Stimulated activated CD8-positive, alpha-beta memory T cell treated with anti-CD3 and anti-CD28 coated beads, Interleukin-15, amount 100 ng/mL, for 24 hours (primary cell): ENCODE measurements at places on chromosomes 11 and 22.
A peak's percentile ranks its signal among the peaks of the same experiment; 100 is the strongest.

DNA sequence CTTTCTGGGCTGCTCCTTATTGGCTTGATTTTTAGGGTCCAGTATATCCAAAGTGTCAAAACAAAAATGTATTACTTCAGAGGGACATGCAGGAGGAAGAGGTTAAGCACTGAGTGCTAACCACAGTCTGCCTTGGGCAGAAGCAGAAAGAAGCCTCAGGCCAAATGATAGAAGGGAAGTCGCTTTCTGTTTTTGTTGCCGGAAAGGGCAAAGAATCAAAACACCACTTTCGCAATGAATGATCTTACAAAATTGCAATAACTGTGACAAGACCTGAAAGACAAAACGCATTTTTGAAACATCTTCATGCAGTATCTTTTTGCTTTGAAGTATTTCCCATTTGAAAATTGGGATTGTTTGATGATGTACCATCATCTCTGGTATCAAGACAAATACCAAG, 70.1 kb upstream of the PICALM start:
- DNase-seq: no peak

- DNase-seq: peak; percentile 3
Observed at GRCh38 chr11:57566905-57567514, 462 bp downstream of the UBE2L6 start.

GRCh38 chr11:114261791-114262190, 34.4 kb upstream of the NNMT start:
- no peak for DNase-seq

DNA sequence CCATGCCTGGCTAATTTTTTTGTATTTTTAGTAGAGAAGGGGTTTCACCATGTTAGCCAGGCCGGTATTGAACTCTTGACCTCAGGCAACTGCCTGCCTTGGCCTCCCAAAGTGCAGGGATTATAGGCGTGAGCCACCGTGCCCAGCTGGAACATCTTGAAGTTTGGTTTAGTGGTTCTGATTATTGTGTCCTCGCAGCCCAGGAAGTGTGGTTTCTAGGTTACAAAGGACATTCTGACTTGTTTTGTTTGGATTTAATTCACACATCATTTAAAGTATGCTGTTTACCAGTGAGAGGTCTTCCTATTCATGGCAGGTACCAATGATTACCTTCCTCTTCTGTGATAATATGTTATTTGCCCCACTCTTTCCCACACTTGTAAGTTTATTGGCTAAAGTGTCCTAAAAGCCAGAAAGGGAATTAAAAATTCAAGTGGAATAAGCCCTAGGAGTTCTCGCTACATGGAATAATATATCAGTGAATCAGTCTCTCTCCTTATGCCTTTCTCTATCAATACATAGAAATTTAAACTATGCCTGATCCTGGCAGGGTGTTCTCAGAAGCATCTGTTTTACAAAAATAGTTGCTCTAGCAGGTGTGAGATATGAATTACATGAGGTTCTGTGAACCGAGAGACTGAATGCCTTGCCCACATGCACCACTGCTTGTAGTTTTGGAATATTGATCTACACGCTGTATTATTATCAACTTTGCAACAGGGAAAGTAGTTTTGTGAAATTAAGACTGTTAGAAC, 263.1 kb downstream of the DDX10 start:
- no peak for DNase-seq

DNA sequence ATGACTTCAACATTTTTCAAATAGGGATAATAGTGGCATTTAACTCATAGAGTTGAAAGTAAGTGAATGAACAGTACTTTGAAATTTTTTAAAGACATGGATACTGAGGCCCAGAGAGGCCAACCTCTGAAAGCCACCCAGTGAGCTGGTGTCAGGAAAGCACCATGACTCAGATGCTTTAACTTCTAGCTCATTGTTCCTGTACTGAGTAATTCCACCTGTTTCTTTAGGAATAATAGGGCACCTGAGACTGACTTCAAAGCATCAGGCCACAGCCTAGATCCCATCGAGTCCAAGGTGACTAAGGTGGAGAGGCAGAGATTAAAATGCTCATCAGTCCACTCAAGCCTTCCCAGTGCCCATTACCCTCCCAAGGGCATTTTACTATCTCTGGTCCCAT, 491.8 kb upstream of the TENM4 start:
- no peak for DNase-seq

DNA sequence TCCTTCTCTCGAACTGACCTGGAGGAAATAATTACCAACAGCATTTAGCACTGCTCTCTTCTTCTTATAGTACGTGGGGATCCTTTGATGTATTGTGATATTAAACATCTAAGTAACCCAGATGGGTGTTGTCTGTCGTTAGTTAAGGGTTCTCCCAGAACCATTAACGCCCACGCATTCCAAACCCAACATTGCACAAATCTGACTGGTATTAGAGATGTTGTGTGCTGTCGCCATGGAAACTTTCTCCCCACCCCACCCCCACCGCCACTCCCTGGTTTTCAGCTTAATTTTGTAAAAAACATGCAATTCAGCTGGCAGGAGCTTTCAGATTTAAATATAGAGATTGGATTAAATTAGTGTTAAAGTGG, 1495.2 kb downstream of the TBC1D22A start:
- DNase-seq: no peak

DNA sequence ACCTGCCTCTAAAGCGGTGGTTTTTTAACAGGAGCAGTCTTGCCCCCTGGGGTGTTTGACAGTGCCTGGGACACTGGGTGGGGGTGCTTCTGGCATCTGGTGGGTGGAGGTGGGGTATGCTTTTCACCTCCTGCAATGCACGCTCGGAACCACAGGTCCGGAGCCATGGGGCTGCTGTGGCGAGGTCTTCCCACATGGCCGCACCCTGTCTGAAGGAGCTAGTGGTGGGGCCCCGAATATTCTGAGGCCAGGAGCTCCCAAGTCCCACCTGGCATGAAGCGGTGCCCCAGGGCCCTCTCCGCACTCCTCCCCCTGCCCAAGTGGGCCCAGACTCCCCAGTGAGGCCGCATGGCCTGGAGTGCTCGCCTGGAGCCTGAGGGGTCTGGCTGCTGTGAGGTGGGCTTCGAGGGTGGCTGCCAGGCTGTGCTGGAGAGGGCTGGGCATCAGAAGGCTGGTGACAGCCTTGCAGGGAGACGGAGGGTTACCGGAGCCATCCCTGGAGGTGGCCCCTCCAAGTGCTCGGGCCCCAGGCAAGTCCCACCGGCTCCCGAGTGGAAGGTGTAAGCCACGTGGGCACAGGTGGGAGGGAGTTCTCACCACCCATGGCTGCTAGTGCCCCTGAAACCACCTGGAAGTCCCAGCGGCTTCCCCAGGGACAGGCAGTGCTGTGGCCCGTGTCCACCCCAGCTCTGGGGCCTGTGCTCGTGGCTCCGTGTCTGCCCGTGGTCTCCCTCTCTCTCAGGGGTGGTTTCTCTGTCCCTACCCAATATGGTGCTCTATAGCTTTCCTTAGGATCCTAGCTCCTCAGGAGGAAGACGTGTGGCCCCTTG, 15.1 kb downstream of the TBX1 start:
- DNase-seq: no peak

- no peak for DNase-seq
Observed at GRCh38 chr11:17839450-17839849, 104.9 kb downstream of the KCNC1 start.

- no peak for DNase-seq
Observed at GRCh38 chr11:2664376-2664775, 35.4 kb downstream of the KCNQ1OT1 start.

DNA sequence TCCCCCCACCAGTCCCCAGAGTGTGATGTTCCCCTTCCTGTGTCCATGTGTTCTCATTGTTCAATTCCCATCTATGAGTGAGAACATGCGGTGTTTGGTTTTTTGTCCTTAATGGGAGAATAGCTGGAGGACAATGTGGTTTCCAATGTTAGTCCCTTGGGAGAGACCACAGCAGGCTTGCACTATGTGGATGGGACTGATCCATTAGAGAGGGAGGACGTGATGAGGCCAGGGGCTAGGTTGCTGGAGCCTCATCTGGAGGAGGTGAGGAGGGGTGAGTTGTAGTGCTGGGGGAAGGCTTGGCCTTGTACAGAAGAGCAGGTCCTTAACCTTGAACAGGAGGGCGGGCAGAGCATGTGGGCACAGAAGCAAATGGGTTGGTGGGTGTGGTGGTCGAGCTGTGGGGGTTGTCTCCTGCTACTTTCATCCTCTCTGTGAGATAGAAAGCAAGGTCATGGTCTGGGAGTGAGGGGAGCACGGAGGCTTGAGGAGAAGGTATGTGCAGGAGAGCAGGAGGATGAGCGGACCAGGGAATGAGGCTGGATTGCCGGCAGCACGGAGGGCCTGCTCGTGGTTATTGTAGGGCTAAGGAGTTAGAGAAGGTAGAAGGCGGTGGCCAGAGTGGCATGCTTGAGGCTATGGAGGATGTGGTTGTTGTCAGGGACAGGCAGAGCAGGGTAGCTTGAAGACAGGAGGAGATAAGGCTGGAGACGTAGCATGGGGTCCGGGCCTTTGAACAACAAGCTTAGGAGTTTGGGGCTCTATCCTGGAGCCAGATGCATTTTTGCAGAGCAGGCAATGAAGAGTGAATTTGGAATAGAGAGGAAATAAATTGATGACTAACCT, 11.2 kb upstream of the SREBF2 start:
- DNase-seq: no peak

DNA sequence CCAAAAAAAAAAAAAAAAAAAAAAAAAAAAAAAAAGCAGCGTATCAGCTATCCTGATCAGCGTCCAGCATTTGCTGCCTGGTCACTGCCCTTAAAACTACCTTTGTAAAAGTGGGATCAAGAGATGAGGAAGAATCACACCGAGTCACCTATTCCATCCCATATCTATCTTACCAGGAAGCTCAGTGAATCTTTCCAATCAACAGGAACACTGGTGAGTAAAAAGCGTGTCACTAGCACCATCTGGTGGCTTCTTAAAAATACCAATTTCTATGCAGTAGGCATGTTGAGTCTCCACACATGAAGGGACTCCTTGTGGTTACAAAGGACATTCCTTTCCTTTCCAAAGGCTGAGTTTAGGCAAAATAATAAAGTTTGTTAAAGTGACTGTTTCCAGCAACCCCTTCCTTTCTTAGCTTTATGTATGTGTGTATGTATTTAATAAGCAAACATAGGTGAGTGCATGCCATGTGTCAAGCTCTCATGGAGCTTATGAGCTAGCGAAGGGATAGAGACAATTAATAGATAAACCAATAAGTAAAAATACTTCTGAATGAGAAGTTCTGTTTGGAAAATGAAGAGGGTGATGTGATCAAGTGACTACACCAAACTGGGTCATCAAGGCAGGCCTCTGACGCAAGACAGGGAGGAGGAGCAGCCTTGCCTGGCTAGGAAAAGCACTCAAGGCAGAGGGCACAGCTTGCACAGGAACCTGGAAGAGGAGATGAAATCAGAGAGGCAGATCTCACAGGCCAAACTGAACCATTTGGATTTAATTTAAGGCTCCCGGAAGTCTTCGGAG, 13.9 kb upstream of the TP53AIP1 start:
- DNase-seq: no peak

- no peak for DNase-seq
Observed at GRCh38 chr11:76215941-76216340, 9.6 kb upstream of the WNT11 start.

DNA sequence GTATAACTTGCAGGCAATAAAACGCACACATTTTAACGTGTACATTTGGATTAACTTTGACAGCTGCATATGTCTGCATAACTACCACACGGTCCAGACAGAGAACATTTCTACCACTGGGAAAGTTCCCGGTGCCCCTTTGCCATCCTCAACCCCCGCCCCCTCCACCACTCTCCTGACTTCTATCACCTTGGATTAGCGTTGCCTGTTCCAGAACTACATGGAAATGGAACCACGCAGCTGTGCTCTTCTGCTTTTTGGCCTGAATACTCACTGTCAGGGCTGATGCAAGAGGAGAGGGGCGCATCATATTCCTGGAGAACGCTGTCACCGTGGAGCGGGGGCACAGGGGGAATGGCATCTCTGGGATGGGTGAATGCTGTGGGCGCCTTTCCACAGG, 62.1 kb downstream of the LRP5 start:
- DNase-seq: no peak

GRCh38 chr22:50474710-50475651, at the start of gene SBF1:
TSS of gene SBF1 (minus strand) at chr22:50475035. CDS start at chr22:50474840, 195 bp downstream.
- peak; percentile 79 for DNase-seq

DNA sequence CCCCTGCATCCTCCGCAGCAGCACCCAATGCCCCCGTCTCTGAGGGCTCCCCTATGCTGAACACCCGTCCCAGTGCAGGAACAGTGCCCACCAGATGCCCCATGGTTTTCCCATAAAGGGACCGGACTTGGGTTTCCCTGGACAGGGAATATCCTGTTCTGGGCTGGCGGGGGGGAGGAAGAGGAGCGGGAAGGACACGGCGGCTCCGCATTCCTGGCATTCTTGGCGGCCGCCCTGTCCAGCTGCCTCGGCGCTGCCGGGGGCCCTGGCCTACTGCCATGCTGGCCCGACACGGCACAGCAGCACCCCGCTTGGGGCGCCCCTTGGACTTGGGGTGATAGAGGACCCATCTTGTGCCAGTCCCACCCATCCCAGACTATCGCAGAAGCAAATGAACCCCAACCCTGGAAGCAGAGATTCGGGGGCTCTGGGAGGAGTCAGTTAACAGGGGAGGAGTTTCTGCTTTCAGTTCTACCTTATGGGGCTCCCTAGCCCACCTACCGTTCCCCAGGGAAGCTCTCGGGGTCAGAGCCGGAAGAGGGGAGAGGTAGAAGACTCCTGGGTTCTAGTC, 23.7 kb upstream of the CBX7 start:
- no peak for DNase-seq

DNA sequence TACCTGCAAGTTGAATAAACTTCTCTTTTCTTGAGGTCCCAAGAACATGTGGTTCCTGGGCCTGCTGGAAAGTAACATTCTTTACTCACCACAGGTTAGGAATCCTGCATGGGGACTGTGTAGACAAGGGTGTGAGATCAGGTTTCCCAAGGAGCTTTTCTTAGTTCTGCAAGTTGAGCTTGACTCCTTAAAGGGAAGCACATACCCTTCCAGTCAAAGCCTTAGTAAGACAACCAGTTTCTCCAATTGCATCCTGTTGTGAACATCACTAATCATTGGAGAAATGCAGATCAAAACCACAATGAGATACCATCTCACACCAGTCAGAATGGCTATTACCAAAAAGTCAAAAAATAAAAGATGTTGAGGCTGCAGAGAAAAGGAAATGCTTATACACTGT, 48.3 kb upstream of the PAK1 start:
- DNase-seq: no peak

DNA sequence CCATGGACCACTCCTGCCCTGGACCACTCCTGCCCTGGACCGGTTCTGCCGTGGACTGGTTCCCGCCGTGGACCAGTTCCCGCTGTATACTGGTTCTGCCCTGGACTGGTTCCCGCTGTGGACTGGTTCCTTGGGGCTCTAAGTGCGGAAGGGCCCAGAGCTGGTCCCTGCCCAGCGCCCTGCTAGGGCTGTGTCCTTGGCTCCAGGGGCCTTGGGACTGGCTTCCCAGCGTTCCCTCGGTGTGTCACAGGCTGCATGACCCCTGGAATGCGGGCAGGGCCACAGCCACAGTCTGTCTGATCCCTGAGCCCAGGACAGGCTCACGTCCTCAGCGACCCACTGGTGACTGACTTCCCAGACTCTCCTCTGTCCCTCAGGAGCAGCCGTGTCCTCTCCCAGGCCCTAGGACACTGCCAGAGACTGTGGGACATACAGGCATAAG, 412.2 kb downstream of the TBC1D22A start:
- no peak for DNase-seq
